ENCODE measurements at places on chromosomes 6 and 20.
A peak's percentile ranks its signal among the peaks of the same experiment; 100 is the strongest.

DNA sequence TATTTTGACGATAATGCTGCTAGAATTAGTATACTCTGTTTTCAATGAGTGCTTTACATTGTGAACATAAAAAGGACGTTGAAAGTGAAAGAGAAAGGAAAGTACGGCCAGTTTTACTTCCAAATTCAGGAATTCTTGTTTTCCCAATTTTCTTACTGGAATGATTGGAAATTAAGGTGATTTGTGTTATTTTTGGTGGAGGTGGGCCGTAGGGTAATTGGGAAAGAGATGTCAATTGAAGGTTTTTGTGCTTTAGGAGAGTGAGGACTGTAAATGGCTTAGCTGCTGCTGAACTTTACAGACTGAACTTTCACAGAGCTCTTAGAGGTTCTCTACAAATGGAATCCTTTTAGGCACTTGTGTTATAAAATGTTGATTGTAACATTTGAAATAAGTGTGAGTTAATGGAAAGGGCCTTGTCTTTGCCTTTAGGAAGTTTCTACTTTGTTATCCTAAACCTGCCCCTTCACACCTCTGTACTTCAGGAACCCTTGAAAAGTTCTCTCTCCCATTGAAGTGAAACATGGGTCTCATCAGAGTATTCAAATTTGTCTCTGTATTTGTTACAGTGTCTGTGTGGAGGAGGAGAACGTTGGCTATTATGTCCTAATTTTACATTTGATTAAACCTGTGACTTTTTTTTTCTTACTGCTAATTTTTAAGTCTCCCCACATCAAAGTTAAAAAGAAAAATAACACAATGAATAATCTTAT lies 256.4 kb downstream of the ARID1B start:
- H3K4me3 ChIP-seq = peak overlapping the region; percentile 94
- H3K27me3 ChIP-seq = no peaks in the 10 kb centered on the region
- no peak for ATAC-seq
- peak overlapping the region; percentile 76 for H3K27ac ChIP-seq
- H3K36me3 ChIP-seq = peaks cover 15% of the 10 kb centered on the region

DNA sequence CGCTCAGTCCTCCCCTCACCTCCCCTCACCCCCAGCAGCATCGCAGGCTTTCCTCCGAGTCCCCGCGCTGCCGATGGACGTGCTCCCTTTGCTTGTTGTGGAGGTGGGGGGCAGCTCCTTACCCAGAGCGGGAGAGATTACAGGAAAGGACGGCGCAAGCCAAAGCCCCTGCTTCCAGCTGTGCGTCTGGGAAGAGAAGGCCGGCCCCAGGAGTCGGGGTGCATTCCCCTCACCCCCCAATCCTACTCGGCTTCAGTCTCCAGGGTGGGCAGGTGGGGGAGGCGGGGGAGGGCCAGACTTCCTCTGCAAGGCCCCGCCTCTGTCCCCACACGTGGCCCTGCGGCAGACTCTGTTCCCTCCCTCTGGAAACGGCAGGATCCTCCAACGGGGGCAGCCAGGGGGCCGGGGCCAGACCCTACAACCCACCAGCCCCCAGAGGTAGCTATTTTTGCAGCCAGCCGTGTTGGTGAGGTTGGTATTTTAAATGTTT lies 43.6 kb downstream of the NTSR1 start:
- ATAC-seq = no peak
- no peaks in the 10 kb centered on the region for H3K4me1 ChIP-seq
- H3K36me3 ChIP-seq = peaks cover 5% of the 10 kb centered on the region
- H3K27ac ChIP-seq = no peak overlapping the region
- H3K4me3 ChIP-seq = no peak overlapping the region

DNA sequence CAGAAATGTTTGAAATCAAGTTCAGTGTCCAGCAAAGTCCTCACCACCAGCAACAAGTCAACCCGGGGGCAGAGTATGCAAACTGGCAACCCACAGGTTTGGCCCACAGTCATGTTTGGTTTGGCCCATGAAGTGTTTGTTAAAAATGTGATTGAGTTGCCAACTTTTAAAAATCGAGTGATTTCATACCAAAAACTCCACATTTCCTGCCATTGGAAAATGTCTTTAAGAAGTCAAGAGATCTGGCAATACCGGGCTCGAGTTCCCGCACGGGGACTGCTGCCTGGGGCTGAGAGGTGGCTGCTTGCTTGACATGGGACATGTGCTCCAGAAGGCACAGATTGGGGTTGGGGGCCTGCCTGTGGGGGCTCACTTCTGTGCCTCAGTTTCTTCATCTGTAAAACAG lies 36.1 kb downstream of the PREX1 start:
- ATAC-seq = no peak
- H3K4me3 ChIP-seq = no peak overlapping the region
- peaks cover 78% of the 10 kb centered on the region for H3K4me1 ChIP-seq
- no peaks in the 10 kb centered on the region for H3K27me3 ChIP-seq

DNA sequence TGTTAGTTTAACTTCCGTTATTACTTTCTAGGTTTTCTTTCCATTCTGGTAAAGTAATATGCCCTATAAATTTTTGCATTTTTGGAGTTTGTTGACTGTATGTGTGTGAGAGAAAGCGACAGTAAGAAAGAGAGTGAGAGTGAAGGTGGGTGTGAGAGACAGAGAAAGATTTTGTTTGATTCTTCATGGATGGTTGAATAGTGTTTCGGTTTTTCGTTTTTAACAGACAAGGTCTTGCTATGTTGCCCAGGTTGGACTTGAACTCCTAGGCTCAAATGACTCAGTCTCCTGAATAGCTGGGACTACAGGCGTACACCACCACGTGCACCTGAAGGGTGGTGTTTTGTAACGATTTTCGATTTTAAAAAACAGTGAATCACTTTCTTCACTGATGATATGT lies 329.1 kb upstream of the RUNX2 start:
- no peaks in the 10 kb centered on the region for H3K4me1 ChIP-seq
- peaks cover 6% of the 10 kb centered on the region for H3K36me3 ChIP-seq
- H3K27ac ChIP-seq = no peak overlapping the region
- no peak for ATAC-seq

DNA sequence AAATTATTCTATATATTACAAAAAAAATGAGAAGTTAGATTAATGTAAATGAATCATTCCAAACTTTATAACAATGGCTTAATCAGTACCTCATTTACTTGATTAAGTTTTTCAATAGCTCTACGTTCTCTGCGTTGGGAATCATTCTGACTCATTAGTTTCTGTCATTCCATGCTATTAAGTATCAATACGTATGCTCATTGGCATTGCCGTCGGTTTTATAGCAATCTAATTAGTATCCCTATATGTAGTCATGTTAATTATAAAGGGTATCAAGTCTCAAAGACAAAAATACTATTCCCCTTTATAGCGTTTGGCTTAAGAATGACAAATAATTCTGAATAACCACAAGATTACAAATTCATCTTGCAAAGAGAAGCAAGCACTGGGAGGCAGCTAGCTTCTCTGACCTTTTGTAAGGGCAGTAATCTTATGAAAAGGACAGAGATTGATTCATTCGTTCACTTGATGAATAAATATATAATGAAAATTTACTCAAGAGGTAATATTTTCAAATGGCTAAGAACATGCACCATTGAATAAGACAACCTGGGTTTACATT lies 41.8 kb downstream of the OLIG3 start:
- H3K4me3 ChIP-seq = no peak overlapping the region
- no peaks in the 10 kb centered on the region for H3K36me3 ChIP-seq
- ATAC-seq = no peak
- no peak overlapping the region for H3K27ac ChIP-seq

Data from stimulated activated memory B cell treated with anti-CD40 and anti-IgM and Interleukin-4, amounts not matched to agents 10 μg/mL and 1 μg/mL and 100 μg/mL, for 72 hours (primary cell).